ENCODE measurements at places on chromosomes 16 and 17.
A peak's percentile ranks its signal among the peaks of the same experiment; 100 is the strongest.

GRCh38 chr16:62732092-62732491 lies 695.9 kb upstream of the CDH8 start:
- no peak for DNase-seq

- no peak for DNase-seq
Measured at GRCh38 chr17:70110443-70110880, 35.4 kb downstream of the KCNJ16 start.

DNA sequence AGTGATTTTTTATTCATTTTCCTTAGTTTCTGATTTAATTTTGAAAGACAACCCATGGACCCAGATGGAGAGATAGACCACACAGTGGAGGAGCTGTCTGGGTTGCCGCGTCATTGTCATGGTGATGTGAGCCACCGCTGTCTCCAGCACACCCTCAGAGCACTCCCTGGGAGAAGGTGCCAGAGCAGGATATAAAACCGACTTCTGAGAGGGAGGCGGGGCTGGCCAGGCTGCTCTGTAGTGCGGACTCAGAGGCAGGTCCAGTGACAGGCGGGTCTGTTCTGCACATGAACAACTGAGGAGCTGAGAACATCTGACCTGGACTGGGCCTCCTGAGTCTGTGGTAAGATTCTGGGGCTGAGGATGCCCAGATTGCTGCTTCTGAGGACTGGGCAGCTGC lies 216.3 kb upstream of the NLRP1 start:
- DNase-seq, result no peak

DNA sequence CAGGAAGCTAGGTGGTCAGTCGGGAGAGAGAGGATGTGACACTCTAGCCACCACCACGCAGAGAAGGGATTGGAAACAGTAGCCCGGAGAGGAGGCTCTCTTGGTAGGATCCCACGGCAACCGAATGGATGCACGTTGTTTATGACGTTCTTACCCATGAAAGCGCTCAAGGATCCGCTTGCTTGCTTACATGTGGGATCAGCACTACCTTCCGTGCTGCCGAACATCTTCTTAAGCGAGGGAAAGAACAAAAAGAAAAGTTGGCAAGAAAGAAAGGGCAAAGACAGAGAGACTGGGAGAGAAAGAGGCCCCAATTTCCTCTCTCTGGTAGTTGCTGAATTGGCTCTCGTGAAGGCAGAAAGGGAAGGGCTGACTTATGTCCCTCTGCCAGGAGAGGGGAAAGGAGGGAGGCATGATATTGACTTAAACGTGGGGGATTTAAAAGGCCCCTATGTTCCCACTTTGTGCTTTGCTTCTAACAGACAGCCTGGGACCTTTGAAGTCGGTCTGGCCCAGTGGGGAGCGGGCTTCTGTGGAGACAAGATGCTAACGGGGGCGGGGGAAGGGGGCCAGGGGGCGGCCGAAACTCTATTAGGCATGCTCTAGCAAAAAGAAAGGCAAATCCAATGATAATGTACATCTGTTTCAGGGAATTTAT lies 35.4 kb downstream of the SNX20 start:
- no peak for DNase-seq

GRCh38 chr16:74991593-74992403 lies 6.9 kb upstream of the WDR59 start:
- DNase-seq, result no peak

DNA sequence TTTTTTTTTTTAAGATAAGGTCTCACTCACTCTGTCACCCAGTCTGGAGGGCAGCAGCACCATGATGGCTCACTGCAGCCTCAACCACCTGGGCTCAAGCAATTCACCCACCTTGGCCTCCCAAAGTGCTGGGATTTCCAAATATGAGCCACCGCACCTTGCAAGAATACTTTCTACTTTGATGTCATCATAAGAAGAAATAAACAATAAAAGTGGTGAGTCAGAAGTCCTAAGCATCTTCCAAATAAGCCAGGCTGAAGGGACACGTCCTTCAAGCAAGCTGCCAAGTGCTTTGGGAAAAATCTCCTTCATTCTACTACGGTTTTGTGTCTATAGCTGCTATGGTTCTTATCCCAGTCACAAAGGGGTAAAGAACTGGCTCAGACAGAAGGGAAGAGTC lies 20.3 kb downstream of the HASPIN start:
- no peak for DNase-seq

- peak; percentile 76 for DNase-seq
Measured at GRCh38 chr17:43368740-43369506, 29.9 kb upstream of the ARL4D start.

- DNase-seq, result no peak
Measured at GRCh38 chr16:88368036-88368435, 14.7 kb upstream of the ZNF469 start.

- no peak for DNase-seq
Measured at GRCh38 chr17:45984368-45984767, 14.7 kb upstream of the STH start.

DNA sequence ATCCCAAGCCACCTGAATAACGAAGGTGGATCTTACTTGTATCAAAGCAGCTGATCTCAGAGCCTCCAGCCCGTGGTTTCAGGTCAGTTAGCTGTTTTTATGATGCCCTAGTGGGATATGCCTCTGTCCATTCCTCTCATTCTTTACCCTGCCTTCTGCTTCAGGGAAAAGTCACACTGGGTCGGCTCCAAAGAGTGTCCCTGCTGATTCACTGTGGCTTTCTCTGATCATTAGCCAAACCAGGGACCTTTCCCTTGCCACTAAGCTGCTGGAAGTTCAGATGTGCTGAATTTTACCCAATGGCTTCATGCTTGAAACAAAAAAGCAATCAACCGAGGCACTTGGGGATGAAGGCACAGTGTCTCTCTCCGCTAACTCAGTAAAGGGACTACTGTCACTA lies 170.2 kb upstream of the SALL1 start:
- no peak for DNase-seq

DNA sequence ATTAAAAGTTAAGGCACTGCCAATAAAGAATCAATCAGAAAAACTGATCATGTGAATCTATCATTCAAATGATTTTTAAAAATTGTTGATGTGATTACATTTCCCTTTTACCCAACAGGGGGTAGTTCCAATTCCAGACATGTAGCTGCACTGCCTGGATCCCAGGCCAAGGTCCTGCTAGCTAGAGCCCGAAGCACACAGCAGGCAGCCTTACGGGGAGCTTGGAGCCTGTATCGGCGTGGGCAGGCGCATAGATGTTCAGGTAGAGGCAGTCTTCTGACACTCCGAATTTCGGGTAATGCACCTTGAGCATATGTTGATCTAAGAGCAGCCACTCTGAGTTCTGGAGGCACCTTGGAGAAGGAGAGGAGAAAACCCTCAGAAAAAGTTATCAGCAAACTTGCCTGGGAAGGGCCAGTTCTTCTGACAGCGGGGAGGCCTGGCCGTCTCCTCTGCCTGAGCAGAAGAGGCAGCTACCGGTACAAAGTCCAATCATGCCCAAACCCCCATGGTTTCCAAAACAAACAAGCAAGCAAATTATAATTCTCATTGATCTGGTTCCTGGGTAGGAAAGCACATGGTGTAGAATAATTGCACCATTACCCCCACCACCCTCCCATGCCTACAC lies 3.6 kb downstream of the CES5A start:
- no peak for DNase-seq

DNA sequence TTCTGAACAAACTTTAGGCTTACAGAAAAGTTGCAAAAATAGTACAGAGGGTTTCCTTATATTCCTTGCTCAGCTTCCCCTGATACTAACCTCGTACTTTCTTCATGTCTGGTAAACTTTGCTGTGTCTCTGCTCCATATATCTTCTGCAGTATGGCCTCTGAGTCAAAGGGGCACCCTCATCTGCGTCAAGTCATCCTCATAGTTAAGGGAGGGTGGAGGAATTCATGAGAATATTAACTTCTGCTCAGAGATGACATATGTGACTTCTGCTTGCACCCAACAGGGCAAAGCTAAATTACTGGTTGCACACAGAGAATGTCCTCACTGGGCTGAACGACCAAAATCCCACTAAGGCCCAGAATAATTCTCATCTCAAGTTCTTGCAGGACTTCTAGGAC lies 4.3 kb upstream of the CCL7 start:
- DNase-seq, result no peak

DNA sequence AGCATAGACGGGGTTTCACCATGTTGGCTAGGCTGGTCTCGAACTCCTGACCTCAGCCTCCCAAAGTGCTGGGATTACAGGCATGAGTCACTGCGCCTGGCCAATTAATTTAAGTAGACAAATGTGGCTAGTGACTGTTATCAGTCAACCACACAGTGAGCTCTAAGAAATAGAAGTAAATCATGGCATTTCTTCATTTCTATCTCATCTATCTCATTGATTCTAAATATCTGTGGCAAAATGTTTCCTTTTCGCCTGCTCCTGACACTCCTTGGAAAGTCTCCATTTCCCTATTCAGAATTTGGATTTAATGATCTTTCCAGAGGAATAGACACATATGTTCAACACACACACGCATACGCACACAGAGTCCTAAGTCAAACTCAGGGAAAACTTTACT lies 81.3 kb downstream of the HIC1 start:
- no peak for DNase-seq

GRCh38 chr16:88790312-88791211 lies 5.5 kb upstream of the PIEZO1 start:
- DNase-seq, result peak; percentile 78

DNA sequence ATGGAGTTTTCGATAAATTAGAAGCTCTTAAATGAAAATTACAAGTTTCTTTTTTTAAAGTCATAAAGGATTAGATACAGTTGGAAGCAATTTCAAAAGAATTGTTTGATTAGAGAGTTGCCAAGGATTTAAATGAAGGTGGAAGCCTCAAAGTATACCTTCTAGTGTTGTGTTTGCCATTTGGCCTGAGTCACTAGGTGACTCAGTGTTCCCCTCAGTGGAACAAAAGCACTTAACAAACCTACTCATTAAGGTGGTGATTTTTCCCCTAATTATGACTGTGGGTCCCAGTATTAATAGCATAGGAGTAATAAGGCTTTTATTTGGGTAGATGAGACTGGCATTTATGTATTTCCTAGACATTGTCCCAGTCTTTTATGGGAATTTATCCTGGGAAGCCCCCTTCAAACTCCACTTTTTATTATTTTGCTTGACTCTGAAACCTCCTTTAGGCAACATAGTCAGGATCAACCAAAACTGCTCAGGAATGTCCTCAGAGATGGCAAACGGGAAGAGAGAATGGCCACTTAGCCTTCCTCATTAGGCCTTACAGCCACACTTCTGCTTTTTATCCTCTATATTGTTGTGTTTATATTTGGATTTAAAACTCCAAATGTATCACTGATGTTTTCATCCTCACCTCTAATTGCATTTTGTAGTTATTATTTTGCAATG lies 161.0 kb downstream of the FTO start:
- DNase-seq, result peak; percentile 23

DNA sequence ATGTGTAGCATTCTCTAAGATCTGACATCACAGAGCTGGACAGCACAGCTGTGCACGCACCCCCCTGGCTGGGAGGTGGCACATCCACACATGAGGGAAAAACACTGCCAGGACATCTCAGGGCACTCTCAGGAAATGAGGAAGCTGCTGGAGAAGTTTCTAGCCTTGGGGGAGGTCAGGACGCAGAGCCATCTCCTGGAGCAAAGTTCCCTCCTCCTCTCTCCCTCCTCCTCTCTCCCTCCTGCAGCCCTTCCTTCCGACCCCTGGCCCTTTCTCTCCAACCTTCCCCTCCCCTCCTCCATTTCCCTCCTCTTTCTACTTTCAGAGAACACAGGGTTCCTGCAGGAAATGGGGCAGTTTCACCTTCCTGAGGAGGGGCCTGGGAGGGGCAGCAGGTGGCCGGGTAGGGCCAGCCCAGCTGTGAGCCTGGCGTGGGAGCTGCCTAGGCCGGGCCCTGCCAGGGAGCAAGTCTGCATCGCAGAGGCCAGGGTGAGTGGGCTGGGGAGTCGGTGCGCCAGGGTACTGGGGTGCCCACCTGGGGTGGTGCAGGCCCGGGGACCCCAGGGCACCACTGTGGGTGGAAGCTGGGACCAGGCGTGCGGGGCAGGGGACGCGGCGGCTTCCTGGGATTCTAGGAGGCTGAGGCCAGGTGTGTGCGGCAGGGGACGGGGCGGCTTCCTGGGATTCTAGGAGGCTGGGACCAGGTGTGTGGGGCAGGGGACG lies at the start of gene DPEP1:
DPEP1 (plus strand) TSS at position 412 of the 723 bp plus-strand sequence. CDS start 16,769 bp downstream, outside the sequence.
- DNase-seq, result no peak

DNA sequence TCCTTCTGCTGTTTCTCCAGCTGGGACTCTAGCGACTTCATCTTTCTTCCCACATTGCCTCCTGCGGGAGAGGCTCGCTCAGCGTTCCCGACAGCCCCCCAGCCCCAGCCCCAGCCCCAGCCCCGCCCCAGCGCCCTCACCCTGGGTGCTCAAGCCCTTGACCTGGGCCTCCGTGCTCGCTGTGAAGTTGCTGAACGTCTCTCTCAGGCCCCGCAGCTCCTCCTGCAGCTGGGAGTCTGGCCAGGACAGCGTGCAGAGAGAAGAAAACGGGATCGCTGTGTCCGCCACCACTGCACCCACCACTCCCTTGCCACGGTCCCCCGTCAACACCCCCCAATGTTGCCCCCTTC lies 2.4 kb downstream of the ASGR1 start:
- no peak for DNase-seq

GRCh38 chr17:20234276-20234675 lies 225.1 kb downstream of the SPECC1 start:
- peak; percentile 95 for DNase-seq

- DNase-seq, result peak; percentile 15
Measured at GRCh38 chr17:39538866-39539265, 68.9 kb downstream of the NEUROD2 start.

DNA sequence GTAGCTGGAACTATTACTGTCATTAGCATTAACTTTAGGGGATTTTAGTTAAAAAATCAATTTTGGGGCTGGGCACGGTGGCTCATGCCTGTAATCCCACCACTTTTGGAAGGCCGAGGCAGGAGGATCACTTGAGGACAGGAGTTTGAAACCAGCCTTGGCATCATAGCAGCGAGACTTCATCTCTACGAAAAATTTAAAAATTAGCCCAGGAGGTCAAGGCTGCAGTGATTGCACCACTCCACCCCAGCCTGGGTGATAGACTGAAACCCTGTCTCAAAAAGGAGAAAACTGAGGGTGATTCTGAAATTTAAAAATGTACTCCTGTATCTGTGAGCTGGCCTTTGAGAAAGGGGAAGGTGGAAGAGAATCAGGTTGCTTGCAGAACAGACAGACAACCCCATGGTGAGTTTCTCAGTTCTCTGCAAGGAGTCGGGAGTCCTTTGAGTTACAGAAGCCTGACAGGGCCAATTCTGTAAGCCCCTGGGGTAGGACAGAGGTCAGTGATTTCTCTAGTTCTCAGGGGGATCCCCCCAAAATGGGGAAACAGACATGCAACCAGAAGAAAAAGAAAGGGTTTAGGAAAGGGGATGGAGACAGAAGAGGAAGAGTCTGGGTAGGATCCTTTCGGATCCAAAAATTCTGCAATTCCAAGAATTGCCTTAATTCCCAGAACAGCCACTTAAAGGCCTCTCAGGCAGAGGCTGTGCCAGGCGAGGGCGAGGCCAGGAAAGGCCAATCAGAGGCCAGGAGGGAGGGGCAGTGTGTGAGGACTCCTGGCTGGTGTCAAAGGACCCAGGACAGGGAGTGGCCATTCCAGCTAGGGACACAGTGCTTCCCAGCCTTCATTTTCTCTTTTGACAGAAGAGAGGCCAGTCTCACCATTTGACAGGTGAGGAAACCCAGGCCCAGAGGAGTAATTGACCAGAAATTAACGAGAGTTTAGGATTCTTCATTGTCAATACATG lies 6.7 kb downstream of the NUPR1 start:
- DNase-seq, result no peak

- no peak for DNase-seq
Measured at GRCh38 chr17:35761601-35762000, 914 bp downstream of the C17orf50 start.

GRCh38 chr16:62060089-62060488 lies 23.9 kb upstream of the CDH8 start:
- no peak for DNase-seq

Measured in activated CD4-positive, alpha-beta T cell treated with anti-CD3 and anti-CD28 coated beads, Interleukin-10, Interleukin-2, amounts not matched to agents 100 ng/mL and 50 ng/mL, durations not matched to agents 16 hours and 8 hours (primary cell).